A172 (cell line): ENCODE measurements at places on chromosomes 6 and 20. TPM values are rescaled to one million over a fixed set of nuclear protein-coding genes. Genes with fewer than 3 reads are reported as not detected.

Gene PREX1
- total RNA-seq: 8.1 and 12.2 TPM in 2 replicates

Gene TMEM14A
- total RNA-seq: 108 and 116 TPM in 2 replicates

Gene VSX1
- total RNA-seq: 0.10 TPM in 1 of 2 replicates, not detected in the other

Gene CSE1L
- 244 and 264 TPM in 2 replicates for total RNA-seq

- no peak for DNase-seq
Observed at GRCh38 chr20:45957021-45957941, 14.7 kb downstream of the ZNF335 start.

DNA sequence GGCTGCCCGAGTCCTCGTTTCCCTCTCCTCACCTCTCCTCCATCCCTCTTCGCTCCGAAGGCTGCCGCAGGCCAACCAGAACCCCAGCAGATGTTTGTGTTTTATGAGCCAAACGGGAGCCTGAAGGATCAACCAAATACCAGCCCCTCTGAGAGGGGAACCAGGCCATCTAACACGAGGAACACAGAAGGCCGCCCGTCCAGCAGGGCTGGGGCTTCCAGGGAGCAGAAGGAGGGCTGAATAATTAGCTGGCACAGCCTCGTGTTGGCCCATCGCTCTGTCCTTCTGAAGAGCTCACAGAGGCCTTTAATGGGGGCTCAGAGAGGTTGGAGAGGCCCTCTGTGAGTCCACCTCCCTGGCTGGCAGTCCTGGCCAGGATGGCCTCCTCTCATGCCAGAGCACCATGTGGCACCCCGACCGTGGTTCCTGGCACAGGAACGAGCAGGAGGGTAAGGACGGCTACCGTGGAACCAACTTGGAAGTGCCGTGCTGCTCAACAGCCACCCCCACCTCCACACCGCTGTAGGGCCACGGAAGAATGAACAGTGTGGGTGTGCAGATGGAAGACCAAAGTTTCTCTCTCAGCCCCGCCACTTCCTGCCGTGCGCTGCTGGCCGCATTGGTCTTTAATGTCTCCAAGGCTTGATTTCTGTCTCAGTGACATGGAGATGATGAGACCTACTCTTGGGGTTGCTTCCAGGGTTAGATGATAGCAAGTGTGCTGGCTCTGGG, 155.2 kb downstream of the SCML4 start:
- DNase-seq: no peak

DNA sequence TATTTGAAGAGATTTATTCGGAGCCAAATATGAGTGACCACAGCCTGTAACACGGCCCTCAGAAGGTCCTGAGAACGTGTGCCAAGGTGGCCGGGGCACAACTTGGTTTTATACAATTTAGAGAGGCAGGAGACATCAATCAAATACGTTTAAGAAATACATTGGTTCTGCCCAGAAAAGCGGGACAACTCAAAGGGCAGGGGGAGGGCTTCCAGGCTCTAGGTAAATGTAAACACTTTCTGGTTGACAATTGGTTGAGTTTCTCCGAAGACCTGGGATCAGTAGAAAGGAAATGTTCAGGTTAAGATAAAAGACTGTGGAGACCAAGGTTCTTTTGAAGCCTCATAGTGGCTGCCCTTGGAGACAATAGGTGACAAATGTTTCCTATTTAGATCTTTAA, 18.9 kb upstream of the KIF25 start:
- DNase-seq: no peak

DNA sequence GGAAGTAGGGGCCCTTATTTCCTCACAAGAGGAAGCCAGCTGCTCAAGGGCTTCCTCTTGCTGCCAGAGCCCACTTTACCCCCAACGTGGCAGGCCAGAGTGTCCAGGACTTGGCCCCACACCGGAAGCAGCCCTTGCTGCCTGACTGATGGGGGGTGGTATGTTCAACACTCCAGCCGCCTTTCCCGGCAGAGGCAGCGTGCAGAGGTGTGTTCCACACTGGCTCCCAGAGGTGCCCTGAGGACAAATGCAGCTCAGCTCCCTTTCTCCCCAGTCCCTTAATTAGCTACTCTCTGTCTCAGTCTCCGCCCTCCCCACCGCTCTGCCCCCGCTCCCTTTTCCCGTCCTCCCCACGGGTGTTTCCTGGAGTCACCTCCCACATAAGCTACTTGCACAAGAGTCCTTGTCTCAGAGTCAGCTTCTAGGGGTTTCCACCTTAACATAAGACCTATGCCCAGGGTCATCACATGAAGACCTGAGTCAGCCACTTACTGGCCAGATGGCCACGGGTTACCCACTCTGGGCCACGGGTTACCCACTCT, 61.7 kb upstream of the SHLD1 start:
- no peak for DNase-seq

GRCh38 chr6:113353392-113353791, 503.8 kb upstream of the MARCKS start:
- DNase-seq: no peak

DNA sequence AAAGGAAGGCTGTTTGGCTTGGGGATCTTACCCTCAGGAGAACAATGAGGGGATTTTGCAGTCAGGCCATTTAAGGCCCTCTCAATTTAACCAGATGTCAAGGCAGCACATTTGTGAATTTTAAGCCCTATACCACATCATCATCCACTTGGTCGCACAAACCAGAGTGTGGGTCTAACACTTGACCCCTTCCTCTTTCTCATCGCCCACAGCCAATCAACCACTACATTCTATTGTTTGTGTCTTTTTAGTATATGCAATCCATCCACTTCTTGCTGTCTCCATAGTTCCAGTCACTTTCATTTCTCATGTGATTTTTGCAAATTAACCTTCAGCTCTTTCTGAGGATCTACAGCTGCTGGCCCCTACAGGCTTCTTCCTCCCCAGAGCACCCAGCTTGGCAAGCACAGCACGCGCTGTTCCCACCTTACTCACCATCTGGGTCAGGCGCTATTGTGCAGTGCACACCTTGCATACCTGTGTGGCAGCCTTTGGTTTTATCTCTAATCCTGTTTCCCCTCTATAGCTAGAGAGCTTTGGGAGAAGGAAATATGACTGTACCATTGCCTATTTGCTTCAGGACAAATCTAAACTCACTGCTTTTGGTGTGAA, 32.3 kb upstream of the CD83 start:
- no peak for DNase-seq

GRCh38 chr6:149881066-149881766, 16.7 kb downstream of the RAET1E start:
- DNase-seq: no peak
